ENCODE measurements at places on chromosomes 11 and 22.

DNA sequence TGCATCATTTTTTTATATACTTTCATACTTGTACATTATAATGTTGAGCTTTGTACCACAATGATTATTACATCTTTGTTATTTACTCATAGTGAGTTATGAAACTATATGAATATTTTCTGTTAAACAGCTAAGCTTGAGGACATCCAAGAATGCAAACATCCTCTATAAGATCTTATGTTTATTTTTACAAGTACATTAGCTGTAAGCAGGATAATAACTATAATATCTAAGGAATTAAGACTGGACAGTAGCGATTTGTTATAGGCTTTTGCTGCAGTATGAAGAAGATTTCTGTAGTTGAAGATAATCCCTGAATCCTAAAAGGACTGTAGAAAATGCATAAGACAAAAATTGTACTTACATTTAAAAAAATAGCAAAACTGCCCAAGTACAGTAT, 176.0 kb downstream of the METTL15 start:
- no peak for DNase-seq

DNA sequence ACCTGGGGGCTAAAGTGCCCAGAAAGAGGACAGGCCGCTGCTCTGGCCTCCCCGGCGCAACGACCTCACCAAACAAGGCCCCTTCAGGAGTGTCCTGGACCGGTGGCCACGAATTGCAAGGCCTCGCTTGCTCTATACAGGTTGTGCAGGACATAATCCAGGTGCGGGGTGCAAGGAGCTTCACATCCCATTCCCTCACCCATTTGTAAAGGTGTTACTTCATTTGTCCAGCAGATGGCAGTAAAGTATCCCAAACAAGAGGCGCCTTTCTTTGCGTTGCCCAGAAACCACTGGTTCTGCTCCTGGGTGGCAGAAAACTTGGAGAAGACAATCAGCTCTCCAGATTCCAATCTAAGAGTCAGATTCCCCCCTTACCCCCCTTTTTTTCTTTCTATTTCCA, 35.9 kb upstream of the PRDM11 start:
- DNase-seq, result peak; percentile 61

GRCh38 chr22:44815099-44816070, 63.0 kb downstream of the ARHGAP8 start:
- no peak for DNase-seq

DNA sequence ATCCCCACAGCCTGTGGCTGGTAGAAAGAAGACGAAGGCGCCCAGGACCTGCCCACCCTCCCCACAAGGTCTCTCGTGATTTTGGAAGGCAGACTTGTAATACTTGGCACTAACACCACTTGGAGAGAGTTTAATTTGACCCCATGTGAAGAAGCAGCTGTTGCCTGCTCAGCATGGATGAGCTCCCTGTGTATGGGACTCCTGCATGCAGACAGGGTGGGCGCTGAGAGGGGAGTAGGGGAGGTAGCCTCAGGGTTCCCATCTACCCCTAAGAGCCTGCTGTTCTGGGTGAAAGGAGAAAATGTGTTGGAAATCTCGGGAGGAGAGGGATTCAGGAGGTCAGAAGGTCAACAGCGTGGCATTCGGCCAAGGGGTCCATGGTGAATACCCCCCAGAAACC, 625.9 kb downstream of the TBC1D22A start:
- DNase-seq, result no peak

GRCh38 chr11:61377461-61378160, 14.8 kb upstream of the TMEM216 start:
- peak; percentile 70 for DNase-seq

GRCh38 chr11:27205250-27205649, 157.8 kb downstream of the CCDC34 start:
- DNase-seq, result no peak

- no peak for DNase-seq
Observed at GRCh38 chr11:70574725-70575347, 176.5 kb downstream of the CTTN start.

DNA sequence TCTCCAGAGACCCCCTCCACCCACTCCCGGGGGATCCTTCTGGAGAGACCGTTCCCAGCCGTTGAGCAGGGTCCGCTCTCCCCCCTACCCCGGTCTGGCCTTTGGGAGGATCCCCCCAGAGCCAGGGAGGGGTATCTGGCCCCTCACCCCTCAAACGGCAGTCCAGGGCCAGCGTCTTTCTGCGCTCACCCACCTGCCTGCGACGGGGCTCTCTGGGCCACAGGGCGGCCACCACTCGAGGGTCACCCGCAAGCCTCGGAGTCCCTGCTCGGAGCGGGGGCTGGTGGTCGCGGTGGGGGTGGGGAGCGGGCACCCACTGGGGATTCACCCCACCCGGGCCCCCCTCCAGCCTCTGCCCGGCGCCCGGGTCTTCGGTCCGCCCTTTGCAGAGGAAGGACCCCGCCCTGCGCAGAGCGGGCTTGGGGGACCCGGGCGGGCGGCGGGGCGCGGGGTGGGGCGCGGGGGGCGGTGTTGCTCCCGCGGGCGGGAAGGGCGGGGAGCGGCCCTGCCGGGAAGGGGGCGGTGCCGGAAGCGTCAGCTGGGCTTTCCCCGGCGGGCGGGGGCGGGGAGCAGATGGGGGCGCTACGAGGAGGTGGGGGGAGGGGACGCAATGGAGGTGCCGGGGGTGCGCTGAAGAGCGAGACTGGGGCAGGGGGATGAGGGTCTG, 16.6 kb downstream of the CRELD2 start:
- DNase-seq, result peak; percentile 36

DNA sequence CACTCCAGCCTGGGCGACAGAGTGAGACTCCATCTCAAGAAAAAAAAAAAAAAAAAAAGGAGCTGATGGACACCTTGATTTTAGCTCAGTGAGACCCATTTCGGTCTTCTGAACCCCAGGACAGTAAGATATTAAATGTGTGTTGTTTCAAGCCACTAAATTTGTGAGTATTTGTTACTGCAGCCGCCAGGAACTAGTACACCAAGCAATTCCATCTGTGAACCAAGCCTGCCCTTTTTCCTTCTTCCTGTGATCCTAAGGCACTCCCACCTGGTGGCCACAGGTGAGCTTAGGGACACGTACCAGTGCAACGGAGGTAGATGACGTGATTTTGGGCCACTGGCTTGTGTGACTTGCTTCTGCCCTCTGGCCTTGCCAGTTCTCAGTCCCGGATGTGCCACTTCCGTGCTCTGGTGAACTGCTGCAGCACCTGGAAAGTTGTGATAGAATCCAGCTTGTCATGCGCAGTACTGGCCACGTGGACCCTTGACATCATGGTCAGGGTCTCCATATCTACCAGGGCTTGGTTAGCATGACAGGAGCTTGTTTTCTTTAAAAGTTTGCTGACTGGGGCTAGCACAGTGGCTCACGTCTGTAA, 19.6 kb upstream of the ATXN10 start:
- no peak for DNase-seq

GRCh38 chr22:22925805-22926369, 38.3 kb downstream of the IGLL5 start:
- DNase-seq, result no peak

DNA sequence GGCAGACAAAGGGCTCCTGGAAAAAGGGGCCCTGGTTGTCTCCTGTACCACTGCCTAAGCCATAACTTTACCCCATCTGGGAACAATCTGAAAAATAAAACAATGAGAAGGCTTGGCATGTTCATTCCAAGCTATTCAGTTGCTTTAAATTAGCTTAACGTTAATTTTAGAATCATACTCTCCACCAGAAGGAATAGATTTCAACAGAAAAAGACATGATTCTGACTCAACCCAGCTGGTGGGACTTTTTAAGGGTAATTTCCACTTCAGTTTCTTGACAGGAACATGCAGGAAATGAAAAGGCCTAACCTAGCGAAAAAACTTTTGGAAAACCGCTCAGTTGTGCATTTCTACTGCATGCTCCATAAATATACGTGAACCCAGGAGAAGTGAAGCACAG, 7.9 kb downstream of the SF3A1 start:
- DNase-seq, result no peak

GRCh38 chr11:133978794-133979193, 22.0 kb upstream of the IGSF9B start:
- no peak for DNase-seq

GRCh38 chr11:40380835-40381234, 1078.6 kb downstream of the LRRC4C start:
- DNase-seq, result no peak

- peak; percentile 98 for DNase-seq
Observed at GRCh38 chr11:126136507-126136906, 73.8 kb upstream of the CDON start.

- DNase-seq, result no peak
Observed at GRCh38 chr11:75150879-75151278, at the start of gene SLCO2B1. Gene SLCO2B1 (plus strand): TSS chr11:75151107. CDS start chr11:75151382, 275 bp downstream.

GRCh38 chr11:118845369-118845768, 38.3 kb upstream of the CXCR5 start:
- DNase-seq, result peak; percentile 23

DNA sequence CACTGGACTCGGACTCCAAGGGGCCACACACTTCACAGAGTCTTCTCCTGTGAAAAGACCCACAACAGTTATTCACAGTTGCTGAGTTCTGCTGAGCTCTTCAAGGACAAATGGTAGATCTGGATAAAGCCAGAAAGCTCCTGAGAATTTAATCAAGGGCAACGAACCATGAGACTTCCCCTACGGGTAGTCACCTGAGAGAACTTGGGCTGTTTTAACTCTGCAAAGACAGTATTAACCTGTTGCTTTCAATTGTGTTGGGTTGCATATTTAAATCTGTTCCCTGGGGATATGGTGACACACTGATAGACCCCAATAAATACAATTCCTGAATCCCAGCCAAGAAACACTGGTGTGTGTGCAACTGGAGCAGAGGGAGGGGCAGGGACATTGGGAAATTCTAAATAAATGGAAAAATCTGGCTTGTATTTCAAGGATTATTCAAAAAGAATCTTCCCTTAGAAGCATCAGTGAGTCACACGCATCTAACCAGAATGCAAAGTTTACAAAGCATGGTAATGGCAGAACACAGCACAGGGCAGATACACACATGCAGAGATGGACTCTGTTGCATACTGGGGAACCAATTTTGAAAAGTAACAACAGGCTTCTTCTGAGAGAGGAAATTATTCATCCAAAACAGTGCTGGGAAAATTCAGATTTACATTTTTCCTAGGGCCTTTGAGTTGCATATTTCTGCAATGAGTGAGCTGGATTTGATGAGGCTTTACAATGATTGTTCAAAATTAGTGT, 4.0 kb downstream of the KCNJ1 start:
- DNase-seq, result peak; percentile 43

DNA sequence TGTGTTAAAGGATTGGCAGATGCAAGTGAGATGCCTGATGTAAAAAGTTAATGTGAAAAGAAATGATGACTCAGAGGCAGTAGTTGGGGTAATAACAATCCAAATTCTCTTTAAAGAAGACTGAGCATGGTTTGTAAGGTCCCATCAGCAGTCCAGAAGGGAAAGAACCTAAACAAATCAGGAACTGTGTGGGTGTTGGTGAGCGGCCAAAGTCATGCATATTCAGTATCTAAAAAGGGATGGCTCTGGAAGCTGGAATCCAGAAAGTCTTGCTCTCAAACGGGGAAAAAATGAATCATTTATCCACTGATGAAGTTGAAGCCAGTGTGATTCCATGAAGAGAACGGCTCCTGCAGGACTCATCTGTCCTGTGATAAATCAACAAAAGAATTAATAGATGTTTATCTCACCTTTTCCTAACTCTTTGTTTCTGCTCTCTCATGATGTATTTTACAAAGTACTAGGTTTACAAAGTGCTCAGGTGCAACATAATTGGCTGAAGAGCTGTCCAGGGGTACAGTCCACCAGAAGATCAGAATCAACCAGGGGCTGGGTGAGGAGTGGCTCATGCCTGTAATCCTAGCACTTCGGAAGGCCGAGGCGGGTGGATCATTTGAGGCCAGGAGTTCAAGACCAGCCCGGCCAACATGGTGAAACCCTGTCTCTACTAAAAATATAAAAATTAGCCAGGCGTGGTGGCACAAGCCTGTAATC, 20.5 kb upstream of the SORL1-AS1 start:
- no peak for DNase-seq

DNA sequence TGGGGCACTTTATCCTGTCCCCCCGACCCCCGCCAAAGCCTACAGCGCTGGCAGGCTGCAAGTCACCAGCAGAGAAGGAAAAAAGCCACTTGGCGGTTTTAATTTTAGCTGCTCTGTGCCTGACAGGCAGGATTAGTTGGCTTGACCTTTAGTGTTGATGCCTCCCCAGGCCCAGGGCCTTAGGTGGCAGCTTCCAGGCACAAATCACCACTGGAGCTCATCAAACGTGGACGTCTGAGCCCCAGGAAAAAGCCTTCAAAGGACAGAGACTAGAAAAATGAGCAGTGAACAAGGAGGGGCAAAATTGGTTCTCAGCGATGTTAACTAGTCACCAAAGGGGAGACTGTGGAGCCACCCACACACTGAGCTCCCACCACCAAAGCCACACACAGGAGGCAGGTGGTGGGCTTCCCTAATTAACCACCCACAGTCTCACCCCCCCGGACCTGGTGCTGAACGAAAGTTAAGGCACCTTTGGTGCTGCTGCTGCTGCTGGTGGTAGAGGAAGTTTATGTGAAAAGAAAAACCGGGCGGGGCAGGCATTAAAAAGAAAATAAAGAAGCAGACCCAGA, 4.4 kb upstream of the PYGM start:
- DNase-seq, result no peak

GRCh38 chr11:75270896-75271418, 30.4 kb downstream of the TPBGL start:
- DNase-seq, result peak; percentile 6

DNA sequence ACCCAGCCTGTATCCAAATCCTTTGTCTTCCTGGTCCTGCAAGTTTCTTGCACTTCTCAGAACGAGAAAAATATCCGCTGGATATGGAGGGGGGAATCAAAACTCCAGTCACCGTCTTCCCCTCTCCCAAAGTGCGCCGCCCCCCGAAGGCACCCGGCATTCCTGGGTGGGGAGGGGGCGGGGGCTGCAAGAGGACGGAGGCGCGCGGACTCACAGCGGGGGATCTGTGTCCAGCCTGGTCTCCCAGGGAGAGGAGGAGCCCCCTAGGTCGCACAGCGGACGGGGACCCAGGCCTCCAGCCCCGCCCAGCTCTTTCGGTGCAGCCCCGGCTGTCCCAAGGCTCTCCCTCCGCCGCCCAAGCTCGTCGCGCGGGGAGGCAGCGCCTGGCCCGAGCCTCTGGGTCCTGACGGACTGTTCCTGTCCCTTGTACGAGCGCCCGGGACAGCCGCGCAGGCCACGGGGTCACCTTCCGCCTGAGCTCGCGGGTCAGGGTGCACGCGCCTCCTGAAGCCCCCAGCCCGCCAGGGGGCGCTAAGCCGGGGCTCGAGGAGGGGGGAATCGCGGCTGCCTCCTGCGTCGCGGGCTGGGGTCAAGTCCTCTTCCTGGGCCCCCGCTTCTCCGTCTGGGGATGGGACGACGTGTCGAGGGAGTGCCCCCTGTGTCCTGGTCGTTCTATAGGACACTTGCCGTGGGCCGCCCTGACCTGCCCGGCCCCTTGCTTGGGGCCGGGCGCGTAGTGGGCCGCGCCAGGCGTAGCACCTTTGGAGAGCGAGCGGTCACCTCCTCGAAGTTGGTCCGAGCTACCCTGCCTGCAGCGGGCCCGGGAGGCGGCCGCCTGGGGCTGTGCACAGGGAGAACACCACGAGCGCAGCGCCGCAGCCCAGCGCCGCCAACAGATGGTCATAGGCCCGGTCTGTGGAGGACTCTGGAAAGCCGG, 2.4 kb upstream of the WNT11 start:
- peak; percentile 17 for DNase-seq
